ENCODE measurements at places on chromosomes 1 and 21. TPM values are rescaled to one million over a fixed set of nuclear protein-coding genes. Genes with fewer than 3 reads are reported as not detected.

Gene CD101
- 3.1 TPM for total RNA-seq

Gene UTS2
- total RNA-seq, result 7.5 TPM

Gene VANGL1
- total RNA-seq, result 10.3 TPM

Gene STUM
- not detected for total RNA-seq

Gene PADI4
- 11.6 TPM for total RNA-seq

All from natural killer cell (primary cell).